T-helper 1 cell (primary cell): ENCODE measurements at places on chromosomes 3 and 15.

DNA sequence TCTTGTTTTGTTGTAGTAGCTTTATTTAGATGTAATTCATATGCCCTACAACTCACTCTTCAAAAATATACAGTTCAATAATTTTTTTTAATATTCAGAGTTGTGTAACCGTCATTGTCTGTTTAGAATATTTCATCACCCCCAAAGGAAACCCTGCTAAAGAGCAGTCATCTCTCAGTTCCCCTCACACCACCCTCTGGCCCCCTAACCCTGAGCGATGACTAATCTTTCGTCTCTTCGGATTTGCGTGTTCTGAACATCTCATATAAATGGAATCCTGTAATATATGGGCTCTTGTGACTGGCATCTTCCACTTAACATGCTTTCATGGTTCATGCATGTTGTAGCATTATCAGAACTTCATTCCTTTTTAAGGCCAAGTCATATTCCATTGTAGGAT, 183.8 kb downstream of the ATG7 start:
- no peak for DNase-seq

DNA sequence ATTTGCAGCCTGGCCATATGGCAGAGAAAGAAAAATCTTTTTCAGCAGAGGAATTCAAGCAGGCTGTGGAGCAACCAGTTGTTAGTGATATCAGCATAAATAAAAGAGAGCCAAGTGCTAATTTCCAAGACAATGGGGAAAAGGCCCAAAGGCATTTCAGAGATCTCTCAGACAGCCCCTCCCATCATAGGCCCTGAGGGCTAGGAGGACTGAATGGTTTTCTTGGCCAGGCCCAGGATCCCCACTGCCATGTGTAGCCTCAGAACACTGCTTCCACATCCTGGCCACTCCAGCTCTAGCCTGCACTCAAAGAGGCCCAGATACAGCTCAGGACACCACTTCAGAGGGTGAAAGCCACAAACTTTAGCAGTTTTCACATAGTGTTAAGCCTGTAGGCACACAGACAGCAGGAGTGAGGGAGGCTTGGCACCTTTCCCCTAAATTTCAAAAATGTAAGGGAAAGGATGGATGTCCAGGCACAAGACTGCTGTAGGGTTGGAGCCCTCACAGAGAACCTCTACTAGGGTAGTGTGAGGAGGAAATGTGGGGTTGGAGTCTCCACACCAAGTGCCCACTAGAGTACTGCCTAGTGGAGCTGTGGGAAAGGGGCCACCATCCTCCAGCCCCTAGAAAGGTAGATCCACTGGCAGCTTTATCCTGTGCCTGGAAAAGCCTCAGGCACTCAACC, 191.4 kb downstream of the TBL1XR1 start:
- no peak for DNase-seq

DNA sequence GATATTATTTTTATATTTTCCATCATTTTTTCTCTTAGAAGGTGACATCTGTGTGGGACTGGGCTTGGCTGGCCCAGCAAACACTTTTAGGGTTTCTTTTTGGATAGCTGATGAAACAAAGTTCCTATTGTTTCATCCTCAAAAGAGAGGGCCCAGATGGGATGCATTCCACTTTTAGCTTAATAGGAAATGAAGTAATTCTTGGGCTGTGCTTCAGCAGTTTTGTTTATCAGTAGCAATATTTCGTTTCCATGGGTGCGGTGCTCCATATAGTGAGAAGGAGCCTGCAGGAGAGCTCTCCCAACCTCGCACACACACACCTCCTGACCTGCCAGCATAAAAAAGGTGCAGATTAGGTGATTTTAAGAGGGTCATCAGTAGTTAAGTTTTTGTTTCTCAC, 147.5 kb downstream of the AKAP13 start:
- no peak for DNase-seq

DNA sequence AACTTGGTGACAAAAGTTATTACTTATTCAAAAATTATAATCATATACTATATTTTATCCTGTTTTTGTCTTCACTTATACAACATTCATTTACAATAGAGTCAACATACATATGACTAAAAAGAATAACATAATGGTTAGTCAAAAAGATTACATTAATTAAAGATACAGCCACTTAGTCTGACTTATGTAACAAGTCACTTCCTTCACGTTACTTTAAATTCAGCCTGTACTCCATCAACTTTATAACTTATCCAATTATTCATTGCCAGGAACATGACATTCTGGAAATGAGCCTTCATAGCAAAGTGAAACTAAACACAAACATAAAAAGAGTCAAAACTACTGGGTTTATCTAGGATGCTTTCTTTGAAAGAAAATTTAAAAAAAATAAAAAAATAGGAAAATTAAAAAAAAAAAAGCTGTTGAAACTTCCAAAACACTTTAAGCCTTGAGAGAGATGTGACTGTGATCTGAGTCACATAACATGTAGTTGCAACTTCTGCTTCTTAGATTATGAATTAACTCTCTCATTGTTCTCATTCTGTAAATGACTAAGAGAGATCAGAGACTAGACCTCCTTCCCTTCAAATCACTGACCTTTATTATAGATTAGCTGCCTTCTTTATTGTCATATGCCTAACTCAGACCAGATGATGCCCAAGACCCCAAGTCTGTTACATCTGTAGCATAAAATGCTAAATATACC, 107.8 kb downstream of the MYRIP start:
- DNase-seq, result no peak

DNA sequence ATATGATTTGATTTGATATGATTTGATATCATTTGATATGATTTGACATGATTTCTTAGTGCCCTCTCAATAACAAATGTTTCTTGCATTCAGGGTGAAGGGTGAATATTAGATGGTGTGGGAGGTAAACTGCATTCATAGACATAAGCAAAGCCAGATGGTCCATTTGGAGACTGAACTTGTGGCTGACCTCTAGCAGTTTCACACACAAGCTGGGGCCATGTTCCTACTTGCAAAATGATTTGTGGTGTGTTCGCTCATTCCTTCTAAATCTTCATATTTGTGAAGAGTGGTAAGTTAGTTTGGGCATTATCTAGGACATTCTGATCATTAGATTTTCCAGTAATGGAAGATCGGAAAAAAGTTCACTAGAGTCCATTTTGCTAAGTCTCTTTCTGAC, 40.5 kb upstream of the CCR4 start:
- DNase-seq, result no peak

GRCh38 chr15:28904003-28904402, 18.2 kb downstream of the APBA2 start:
- no peak for DNase-seq

DNA sequence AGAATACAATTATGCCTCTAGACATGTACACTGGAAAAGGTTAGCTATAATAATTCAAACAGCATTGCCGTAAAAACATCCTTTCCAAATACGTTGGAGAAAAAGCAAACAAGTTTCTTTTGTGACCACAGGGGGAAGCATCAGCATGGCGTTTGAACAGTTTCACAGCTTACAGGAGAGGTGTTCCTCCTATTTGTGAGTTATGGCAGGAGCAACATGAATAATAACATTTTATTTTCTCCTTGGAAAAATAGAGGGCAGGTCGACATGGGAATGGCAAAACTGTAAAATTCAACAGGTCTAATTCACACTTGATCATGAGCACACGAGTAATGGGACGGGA, 39.7 kb upstream of the GADL1 start:
- no peak for DNase-seq

DNA sequence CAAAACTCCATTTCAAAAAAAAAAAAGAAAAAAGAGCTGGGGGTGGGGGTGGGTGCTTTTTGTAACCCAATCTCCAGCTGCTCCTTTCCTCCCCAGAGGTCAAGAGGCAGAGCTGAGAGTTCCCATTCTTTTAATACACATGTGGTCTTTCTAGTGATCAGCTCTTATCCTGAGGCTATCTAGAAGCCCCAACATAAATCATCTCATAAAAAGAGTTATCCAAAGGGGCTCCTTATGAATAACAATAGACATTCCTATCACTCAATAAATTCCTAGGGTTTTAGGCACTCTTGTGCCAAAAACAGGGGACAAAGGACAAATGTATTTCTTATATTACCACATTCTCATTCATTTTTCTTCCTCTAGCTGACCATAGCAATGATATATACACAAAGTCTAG, 25.1 kb upstream of the GAP43 start:
- DNase-seq, result no peak

DNA sequence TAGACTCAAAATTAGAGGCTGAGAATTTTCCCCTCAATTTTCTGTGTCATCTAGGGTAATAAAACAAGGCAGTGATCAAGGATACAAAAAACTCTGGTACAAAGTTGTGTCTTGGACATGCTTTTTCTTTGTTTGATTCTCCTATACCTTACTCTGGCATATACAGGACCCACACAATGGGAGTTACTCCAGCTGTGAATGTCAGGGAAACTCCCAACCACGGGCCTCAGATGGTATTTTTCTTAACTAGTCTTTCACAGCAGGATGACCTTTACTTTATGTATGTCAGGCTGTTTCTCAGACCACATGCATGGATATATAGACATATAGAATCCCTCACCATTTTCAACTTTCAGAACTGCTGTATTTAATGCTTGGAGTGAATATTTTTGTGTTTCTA, 41.3 kb downstream of the FEZF2 start:
- DNase-seq, result no peak

- DNase-seq, result no peak
Measured at GRCh38 chr3:112007633-112008032, 8.9 kb downstream of the TAGLN3 start.

- no peak for DNase-seq
Measured at GRCh38 chr3:13004376-13004775, 68.9 kb downstream of the IQSEC1 start.

DNA sequence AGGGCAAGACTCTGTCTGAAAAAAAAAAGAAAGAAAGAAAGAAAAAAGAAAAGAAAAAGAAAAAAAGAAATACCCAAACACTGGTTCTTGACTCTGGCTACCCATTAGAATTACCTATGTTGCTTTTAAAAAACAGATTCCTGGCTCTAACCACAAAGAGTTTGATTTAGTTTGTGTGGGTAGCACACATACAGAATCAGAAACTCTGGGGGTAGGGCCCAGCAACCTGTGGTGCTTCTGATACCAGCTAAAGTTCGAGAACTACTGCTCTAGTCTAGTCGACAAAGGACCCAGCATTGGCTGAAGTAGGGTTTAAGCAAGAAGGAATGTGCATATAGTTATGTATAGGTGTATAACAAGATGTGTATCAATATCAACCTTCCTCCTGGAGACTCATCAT, 392.7 kb downstream of the EFHB start:
- DNase-seq, result no peak

DNA sequence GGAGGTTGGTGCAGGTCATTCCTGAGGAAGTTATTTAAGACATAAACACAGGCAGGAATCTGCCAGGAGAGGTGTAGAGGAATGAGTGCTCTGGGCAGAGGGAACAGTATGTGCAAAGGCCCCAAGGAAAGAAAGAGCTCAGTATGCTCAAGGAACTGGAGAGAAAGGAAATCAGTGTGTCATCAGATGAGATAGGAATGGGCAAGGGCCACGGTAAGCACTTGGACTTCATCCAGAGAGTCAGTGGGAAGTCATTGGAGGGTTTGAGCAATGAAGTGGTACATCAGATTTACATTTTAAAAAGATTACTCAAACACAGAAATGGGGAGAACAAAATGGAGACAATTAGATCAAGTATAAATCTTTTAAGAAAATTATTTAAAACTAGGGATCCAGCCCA, 272.2 kb downstream of the ADAMTSL3 start:
- DNase-seq, result no peak

DNA sequence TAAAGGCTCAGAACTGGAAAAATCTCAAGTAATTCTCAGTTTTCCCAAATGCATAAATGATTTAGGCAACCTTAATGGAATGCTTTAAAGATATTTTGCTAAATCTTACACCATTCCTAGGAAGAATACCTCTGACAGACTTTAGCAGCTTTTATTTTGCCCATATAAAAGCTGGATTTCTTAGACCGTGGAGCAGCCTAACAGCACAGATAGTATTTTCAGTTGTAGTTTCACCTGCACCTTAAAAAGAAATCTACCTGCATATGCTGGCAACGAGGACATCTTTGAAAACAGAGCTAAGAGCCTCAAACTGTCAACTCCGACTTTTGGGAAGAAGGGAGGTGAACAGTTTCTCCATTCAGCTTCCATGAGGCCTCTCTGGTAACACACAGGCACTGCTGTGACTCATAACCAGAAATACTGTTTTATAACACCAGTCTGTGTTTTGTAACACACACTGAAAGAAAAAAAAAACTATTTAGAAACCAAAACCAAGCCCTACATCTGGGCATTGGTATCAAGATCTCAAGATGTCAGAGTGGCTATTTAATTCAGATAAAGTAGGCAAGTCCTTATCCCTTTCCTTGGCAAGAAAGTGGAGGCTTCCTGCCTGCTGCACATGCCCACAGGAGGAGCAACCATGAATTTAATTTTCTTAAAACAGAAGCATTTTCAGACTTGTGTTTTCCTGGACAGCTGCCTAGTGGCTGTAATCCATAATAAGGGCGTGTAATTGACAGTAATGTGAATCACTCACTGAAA, 181.5 kb upstream of the ICE2 start:
- no peak for DNase-seq
